Spinal cord (tissue), 10 donors: ENCODE measurements at places on chromosomes 5 and 9.
A peak's percentile ranks its signal among the peaks of the same experiment; 100 is the strongest.

GRCh38 chr5:88144219-88145001 lies 124.2 kb downstream of the TMEM161B start:
- peaks cover 30% of the 10 kb centered on the region for H3K4me1 ChIP-seq
- H3K27ac ChIP-seq, result peak overlapping the region; percentile 95
- H3K27me3 ChIP-seq, result peaks cover 20% of the 10 kb centered on the region
- no peaks in the 10 kb centered on the region for H3K36me3 ChIP-seq
- peak; percentile 88 for DNase-seq
- H3K4me3 ChIP-seq, result peak overlapping the region; percentile 37

DNA sequence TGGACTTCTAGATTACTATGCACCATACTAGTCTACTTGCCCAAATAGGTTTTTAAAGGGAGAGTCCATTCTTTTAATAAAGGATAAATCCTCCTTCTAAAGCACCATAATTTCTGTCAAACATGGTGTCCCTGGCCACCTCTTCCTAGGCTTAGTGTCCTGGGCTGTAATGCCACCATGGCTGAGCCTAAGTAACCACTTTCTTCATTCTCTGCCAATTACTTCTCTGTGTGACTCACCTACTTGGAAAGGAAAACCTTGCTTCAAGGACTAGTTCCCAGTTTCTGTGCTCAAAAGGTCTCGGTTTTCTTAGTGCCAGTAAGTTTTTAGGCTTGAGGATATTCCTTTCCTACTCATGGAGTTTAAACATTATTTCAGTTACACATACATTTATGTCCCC lies 273.4 kb downstream of the DENND1A start:
- no peak for DNase-seq
- no peaks in the 10 kb centered on the region for H3K4me1 ChIP-seq
- H3K36me3 ChIP-seq, result no peaks in the 10 kb centered on the region
- H3K4me3 ChIP-seq, result no peak overlapping the region

DNA sequence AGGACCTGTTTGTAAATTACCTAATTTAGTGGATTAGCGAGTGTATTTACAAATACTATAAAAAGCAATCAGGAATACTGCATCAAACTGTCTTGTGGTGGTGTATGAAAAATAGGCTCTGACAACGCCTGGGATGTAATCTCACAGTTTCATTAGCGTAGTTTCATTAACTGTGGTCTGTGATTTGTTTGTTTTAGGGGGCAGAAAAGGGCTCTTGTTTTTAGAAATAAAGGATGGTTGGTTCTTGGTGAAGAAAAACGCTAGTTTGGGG lies 1.4 kb downstream of the SLC44A1 start:
- no peaks in the 10 kb centered on the region for H3K27me3 ChIP-seq
- H3K27ac ChIP-seq, result peak overlapping the region; percentile 79
- peaks cover 8% of the 10 kb centered on the region for H3K4me1 ChIP-seq
- peak overlapping the region; percentile 73 for H3K4me3 ChIP-seq

GRCh38 chr5:98102936-98103335 lies 670.5 kb upstream of the RGMB start:
- H3K4me1 ChIP-seq, result no peaks in the 10 kb centered on the region
- H3K27ac ChIP-seq, result no peak overlapping the region
- DNase-seq, result no peak
- H3K36me3 ChIP-seq, result no peaks in the 10 kb centered on the region
- H3K4me3 ChIP-seq, result no peak overlapping the region

GRCh38 chr9:91034976-91035824 lies 233.6 kb downstream of the SYK start:
- H3K4me1 ChIP-seq, result peaks cover 16% of the 10 kb centered on the region
- DNase-seq, result no peak
- no peaks in the 10 kb centered on the region for H3K36me3 ChIP-seq
- H3K4me3 ChIP-seq, result no peak overlapping the region
- H3K27ac ChIP-seq, result no peak overlapping the region
- H3K27me3 ChIP-seq, result no peaks in the 10 kb centered on the region

GRCh38 chr5:142584891-142585290 lies 101.0 kb downstream of the FGF1 start:
- H3K4me1 ChIP-seq, result no peaks in the 10 kb centered on the region
- no peak overlapping the region for H3K4me3 ChIP-seq

GRCh38 chr5:35908814-35909213 lies 29.6 kb downstream of the CAPSL start:
- H3K27me3 ChIP-seq, result no peaks in the 10 kb centered on the region
- DNase-seq, result no peak
- H3K4me3 ChIP-seq, result no peak overlapping the region
- no peaks in the 10 kb centered on the region for H3K4me1 ChIP-seq

GRCh38 chr5:146006470-146007190 lies 70.3 kb downstream of the SH3RF2 start:
- H3K27me3 ChIP-seq, result no peaks in the 10 kb centered on the region
- H3K36me3 ChIP-seq, result no peaks in the 10 kb centered on the region
- DNase-seq, result no peak
- no peak overlapping the region for H3K4me3 ChIP-seq
- no peak overlapping the region for H3K27ac ChIP-seq

- H3K27me3 ChIP-seq, result no peaks in the 10 kb centered on the region
- DNase-seq, result peak; percentile 61
- peaks cover 21% of the 10 kb centered on the region for H3K4me1 ChIP-seq
- H3K27ac ChIP-seq, result peak overlapping the region; percentile 16
- H3K4me3 ChIP-seq, result peak overlapping the region; percentile 9
Measured at GRCh38 chr5:14258840-14259239, 115.7 kb downstream of the TRIO start.

DNA sequence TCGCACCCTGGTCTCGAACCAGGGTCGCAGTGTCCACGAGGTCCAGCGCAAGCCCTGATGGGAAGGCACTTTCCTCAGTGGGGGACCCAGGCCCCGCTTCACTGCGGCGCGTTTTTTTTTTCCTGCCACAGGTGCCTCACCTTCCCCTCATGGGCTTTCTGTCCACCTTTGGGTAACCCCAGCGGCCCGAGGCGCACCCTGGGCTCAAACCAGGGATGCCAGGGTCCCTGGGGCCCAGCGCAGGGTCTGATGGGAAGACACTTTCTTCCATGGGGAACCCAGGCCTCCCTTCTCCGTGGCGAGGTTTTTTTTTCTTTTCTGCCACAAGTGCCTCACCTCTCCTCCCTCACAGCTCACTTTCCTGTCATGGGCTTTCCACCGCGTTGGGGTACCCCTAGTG lies 1269.9 kb downstream of the FOXD4L5 start:
- H3K27me3 ChIP-seq, result no peaks in the 10 kb centered on the region
- no peaks in the 10 kb centered on the region for H3K4me1 ChIP-seq
- DNase-seq, result no peak
- H3K4me3 ChIP-seq, result no peak overlapping the region
- H3K27ac ChIP-seq, result no peak overlapping the region

GRCh38 chr5:142845954-142846398 lies 75.8 kb downstream of the ARHGAP26 start:
- peak overlapping the region; percentile 61 for H3K27ac ChIP-seq
- DNase-seq, result no peak
- no peaks in the 10 kb centered on the region for H3K36me3 ChIP-seq
- H3K4me1 ChIP-seq, result peaks cover 19% of the 10 kb centered on the region
- no peaks in the 10 kb centered on the region for H3K27me3 ChIP-seq
- H3K4me3 ChIP-seq, result no peak overlapping the region

DNA sequence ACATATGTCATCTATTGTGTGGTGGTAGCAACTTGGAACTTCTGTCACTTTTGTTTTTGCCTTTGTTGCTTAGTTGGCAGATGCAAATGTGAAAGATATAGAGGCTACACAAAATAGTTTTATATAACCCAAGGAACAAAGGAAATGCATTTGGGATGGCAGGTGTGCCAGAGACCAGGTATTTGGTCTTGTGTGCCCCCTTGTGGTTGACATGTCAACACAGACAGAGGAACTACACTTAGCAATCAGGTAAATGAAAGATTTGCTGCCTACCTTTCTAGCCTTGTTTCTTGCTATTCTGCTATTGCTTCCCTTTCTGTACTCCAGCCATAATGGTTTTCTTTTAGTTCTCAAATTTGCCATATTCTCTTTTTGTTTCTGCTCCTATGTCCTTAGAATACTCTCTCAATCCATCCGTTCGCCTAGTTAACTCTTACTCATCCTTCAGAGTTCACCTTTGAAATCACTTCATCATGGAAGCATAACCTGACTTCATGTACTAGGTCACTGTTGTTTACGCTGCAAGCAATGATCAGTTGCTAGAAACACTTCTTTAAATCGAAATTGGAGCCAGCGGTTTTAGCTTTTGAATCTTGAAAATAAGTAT lies 119.5 kb downstream of the TRPM3 start:
- DNase-seq, result no peak
- H3K36me3 ChIP-seq, result no peaks in the 10 kb centered on the region
- H3K27me3 ChIP-seq, result no peaks in the 10 kb centered on the region

DNA sequence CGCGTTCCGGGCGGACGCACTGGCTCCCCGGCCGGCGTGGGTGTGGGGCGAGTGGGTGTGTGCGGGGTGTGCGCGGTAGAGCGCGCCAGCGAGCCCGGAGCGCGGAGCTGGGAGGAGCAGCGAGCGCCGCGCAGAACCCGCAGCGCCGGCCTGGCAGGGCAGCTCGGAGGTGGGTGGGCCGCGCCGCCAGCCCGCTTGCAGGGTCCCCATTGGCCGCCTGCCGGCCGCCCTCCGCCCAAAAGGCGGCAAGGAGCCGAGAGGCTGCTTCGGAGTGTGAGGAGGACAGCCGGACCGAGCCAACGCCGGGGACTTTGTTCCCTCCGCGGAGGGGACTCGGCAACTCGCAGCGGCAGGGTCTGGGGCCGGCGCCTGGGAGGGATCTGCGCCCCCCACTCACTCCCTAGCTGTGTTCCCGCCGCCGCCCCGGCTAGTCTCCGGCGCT lies at the start of gene DAPK1:
DAPK1 (plus strand) TSS at position 264 of the 442 bp plus-strand sequence. CDS start 1,211 bp downstream, outside the sequence.
- H3K27me3 ChIP-seq, result peaks cover 17% of the 10 kb centered on the region
- peak; percentile 92 for DNase-seq

GRCh38 chr5:113806904-113807303 lies 293.4 kb downstream of the YTHDC2 start:
- no peaks in the 10 kb centered on the region for H3K27me3 ChIP-seq
- no peaks in the 10 kb centered on the region for H3K36me3 ChIP-seq
- H3K4me1 ChIP-seq, result peaks cover 10% of the 10 kb centered on the region
- H3K4me3 ChIP-seq, result no peak overlapping the region
- DNase-seq, result peak; percentile 31

DNA sequence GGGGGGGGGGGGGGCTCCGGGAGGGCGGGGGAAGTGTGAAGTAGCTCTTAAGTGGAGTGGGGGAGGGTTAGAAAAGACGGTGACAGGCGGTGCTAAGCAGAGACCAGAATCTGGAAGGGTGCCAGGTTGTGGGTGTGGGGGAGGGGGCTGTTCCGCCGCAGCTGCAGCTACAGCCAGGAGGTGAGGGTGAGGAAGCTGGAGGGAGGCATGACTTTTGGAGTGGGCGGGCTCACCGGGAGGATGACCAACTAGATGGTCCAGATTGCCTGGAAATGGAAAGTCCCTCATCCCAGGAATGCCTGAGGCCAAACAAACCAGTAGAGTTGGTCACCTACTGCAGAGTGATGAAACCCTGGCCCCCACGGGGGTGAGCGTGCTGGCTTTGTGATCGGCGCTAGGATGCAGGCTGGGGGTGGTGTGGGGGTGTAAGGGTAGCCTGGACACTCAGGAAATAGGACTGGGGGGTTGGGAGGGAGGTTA lies 158.1 kb upstream of the SHB start:
- no peaks in the 10 kb centered on the region for H3K36me3 ChIP-seq
- no peaks in the 10 kb centered on the region for H3K27me3 ChIP-seq
- no peak overlapping the region for H3K4me3 ChIP-seq
- no peak overlapping the region for H3K27ac ChIP-seq
- DNase-seq, result peak; percentile 33
- peaks cover 18% of the 10 kb centered on the region for H3K4me1 ChIP-seq

DNA sequence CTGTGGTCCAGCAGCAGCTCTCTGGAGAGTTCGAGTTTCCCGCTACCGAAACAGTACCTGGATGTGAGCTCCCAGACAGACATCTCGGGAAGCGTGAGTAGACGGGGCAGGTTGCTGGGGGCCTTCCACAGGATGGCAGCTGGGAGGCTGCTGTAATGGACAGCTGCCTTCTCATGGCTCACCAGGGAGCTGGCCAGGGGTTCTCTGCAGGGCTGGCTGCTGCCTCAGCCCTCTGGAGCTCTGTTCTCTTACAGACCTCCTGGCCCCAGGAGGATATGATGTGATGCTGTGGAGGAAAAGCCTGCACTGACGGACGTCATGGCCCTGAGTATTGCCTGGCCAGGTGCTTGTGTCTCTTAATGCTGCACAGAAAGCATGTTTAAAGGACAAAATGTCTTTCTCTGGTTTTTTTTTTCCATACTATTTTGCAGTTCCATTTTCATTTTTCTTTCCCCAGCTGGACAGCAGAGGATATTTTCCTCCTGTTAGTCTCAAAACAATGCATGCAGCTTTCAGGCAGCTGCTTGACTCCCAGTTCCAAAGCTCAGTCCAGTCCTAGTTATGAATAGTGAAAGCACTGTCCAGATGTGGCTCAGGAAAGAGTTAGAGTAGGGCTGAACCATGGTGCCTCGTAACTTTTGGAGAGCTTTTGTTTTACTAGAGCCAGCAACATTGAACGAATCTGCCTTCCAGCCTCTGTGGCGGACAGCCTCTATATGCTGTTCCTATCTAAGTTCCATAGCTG lies 77.5 kb upstream of the RARS1 start:
- no peaks in the 10 kb centered on the region for H3K27me3 ChIP-seq
- peak overlapping the region; percentile 16 for H3K27ac ChIP-seq
- H3K4me3 ChIP-seq, result no peak overlapping the region
- DNase-seq, result no peak
- peaks cover 22% of the 10 kb centered on the region for H3K36me3 ChIP-seq

- peaks cover 2% of the 10 kb centered on the region for H3K36me3 ChIP-seq
- DNase-seq, result no peak
- no peaks in the 10 kb centered on the region for H3K27me3 ChIP-seq
- no peak overlapping the region for H3K4me3 ChIP-seq
Measured at GRCh38 chr9:100589582-100589981, 11.7 kb downstream of the CAVIN4 start.

- DNase-seq, result no peak
- H3K27ac ChIP-seq, result no peak overlapping the region
- no peaks in the 10 kb centered on the region for H3K27me3 ChIP-seq
- H3K4me3 ChIP-seq, result no peak overlapping the region
Measured at GRCh38 chr9:23557689-23558088, 268.4 kb downstream of the ELAVL2 start.

DNA sequence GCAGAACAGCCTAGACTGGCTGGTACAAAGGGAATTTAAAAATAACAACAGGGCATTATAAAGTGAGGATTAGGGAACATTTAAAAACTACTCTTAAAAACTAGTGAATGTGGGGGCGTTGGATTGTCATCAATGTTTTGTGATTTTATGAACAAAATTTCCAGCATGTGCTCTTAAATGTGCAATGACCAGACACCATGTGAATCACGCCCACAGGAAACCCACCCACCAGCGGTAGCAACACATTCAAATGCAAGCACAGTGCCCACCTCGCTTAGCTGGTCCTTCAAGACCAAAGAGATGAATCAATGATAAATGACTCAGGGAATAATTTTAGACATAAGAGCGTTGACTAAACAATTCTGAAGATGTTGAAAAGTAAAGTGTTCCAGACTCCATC lies 40.9 kb downstream of the S1PR3 start:
- no peak overlapping the region for H3K27ac ChIP-seq
- no peaks in the 10 kb centered on the region for H3K27me3 ChIP-seq
- H3K36me3 ChIP-seq, result no peaks in the 10 kb centered on the region
- no peak overlapping the region for H3K4me3 ChIP-seq

GRCh38 chr5:60488466-60489130 lies 211.4 kb downstream of the DEPDC1B start:
- DNase-seq, result no peak
- H3K27ac ChIP-seq, result no peak overlapping the region
- no peaks in the 10 kb centered on the region for H3K4me1 ChIP-seq
- H3K27me3 ChIP-seq, result no peaks in the 10 kb centered on the region
- no peaks in the 10 kb centered on the region for H3K36me3 ChIP-seq

GRCh38 chr9:90274725-90275124 lies 367.9 kb downstream of the DIRAS2 start:
- H3K36me3 ChIP-seq, result no peaks in the 10 kb centered on the region
- H3K27me3 ChIP-seq, result no peaks in the 10 kb centered on the region
- no peak overlapping the region for H3K27ac ChIP-seq
- DNase-seq, result no peak
